ENCODE measurements at places on chromosomes 2 and 18.

DNA sequence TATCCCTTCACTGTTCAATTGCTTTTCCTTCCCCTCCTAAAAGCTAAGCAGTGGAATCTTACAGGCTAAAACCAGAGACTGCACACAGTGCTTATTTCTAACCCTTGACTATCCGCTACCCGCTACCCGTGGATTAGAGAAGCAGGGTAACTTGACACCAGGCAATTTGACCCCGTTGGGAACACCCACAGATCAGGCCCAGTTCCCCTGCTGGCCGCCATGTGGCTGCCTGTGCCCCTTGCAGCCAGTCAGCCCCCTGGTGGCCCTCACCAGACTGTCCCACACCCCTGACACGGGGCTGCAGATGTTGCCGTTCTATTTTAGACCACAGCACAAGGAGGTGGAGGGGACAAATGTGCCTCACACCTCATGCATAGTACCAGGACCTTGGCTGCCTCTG, 74.8 kb downstream of the TXNL1 start:
- ATAC-seq: no peak

- ATAC-seq: no peak
Measured at GRCh38 chr18:9290156-9290555, 44.4 kb upstream of the TWSG1 start.

- ATAC-seq: peak; percentile 55
Measured at GRCh38 chr2:99088017-99088416, 53.5 kb upstream of the C2orf15 start.

- no peak for ATAC-seq
Measured at GRCh38 chr18:26454192-26454591, 94.2 kb downstream of the KCTD1 start.

GRCh38 chr2:230329946-230330605, 3.1 kb downstream of the SP140L start:
- no peak for ATAC-seq

Measured in activated CD4-positive, CD25-positive, alpha-beta regulatory T cell treated with anti-CD3 and anti-CD28 coated beads, Interleukin-2, amount 50 U/mL, for 24 hours (primary cell).